ENCODE measurements at places on chromosomes 12 and 14.

DNA sequence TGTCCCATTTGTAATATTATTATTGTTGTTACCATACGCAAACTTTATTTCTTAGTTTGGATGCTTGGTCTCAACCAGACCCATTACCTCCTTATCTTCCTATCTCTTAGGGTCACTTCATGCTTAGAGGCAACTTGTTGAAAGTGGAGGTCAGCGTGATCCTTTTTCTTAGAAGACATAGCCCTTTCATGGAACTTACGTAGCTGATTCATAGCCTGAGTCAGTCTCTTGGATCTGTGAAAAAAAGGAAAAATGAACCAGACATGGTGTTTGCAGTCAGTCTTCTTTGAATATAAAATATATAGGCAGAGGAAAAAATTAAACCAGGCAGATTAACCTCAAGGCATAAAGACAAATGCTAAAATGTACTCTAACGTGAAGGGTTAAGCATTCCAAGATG is 613.7 kb downstream of the DIO2 start:
- DNase-seq = no peak

- DNase-seq = no peak
These were observed 1217.9 kb downstream of the VRK1 start for GRCh38 chr14:98014851-98015615.

- DNase-seq = no peak
These were observed 48.5 kb upstream of the SLC2A13 start for GRCh38 chr12:40154381-40154780.

DNA sequence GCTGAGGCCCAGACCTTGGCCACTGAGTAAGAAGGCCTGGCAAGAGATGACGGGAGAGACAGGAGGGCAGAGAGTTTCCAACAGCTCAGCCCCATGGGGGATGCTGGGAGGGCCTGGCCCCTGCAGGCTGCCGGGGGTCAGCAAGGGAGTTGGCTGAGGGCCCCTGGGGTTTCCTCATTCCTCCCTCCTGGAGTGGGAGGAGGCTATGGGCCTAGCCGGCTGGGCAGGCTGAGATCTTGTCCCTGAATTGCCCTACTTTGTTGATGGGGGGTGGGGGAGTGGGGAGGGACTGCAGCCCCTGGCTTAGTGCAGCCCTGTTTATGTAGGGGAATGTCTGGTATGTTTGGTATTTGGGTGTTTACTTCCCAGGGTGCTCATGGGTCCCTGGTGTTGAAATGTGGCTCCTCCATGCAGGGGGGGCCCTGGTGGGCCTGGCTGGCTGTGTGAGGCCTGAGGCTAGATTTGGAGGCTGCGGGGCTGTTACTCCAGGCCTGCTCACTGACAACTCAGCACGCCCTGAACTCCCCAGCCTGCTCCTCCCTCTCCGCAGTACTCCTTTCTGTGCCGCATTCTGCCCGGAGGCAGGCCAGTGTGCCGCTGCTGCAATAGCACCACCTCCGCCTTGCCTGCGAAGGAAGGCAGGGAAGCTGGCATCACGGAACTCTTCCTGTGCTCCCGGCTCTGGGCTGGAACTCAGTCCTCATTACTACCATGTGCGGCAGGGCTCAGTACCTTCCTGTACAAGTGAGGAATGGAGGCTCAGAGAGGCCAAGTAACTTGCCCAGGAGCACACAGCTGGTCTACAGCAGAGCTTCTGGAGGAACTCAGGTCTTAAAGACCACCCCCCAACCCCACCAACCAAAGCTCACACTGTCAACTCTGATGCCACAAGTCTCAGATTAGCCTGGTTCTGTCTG is 25.3 kb downstream of the JDP2 start:
- DNase-seq = no peak

DNA sequence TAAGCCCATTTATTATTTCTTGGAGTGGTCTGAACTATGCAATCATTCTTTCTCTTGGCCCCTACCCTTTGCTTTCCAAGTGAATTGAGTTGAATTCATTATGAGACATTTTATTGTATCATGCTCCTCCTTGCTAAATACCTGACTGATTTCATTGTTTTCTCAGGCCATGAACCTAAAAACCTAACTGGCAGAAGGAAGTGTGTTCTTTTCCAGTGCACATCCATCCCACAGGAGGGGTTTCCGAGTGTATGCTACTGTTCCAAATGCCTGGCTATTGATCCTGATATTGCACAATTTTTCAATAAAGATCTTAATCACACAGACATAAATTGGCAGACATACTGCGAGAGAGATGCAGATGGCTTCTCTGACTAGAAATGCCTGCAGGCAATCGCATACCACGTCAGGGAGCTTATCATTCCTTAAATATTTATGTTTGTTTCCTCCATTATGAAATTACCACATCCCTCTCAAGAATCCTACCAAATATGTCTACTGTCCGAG is 162.2 kb upstream of the EGLN3 start:
- DNase-seq = no peak

GRCh38 chr14:73264885-73265720 is 27.8 kb downstream of the PAPLN start:
- no peak for DNase-seq

GRCh38 chr12:4203772-4204376 is 69.7 kb upstream of the CCND2 start:
- no peak for DNase-seq

DNA sequence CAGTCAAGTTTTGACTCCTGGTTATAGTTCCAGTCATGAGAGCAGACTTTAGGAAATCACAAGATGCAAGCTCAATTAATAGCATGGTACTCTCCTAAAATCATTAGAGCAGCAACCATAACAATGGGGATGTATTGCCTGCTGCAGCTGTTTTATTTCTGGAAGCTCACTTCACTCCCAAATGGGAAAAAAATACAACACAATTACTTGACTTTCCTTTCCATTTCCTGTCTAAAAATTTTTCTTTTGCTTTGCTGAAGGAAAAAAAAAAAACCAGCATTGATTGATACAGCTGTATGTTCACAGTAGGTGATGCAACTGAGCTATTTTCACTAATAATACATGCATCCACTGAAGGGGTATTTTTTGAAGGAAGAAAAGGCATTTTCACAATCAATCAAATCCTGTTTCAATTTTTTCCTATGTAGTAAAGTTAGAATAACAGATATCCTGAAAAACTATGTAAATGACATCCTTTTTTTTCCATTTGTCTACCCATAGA is 143.9 kb upstream of the NOVA1 start:
- no peak for DNase-seq

DNA sequence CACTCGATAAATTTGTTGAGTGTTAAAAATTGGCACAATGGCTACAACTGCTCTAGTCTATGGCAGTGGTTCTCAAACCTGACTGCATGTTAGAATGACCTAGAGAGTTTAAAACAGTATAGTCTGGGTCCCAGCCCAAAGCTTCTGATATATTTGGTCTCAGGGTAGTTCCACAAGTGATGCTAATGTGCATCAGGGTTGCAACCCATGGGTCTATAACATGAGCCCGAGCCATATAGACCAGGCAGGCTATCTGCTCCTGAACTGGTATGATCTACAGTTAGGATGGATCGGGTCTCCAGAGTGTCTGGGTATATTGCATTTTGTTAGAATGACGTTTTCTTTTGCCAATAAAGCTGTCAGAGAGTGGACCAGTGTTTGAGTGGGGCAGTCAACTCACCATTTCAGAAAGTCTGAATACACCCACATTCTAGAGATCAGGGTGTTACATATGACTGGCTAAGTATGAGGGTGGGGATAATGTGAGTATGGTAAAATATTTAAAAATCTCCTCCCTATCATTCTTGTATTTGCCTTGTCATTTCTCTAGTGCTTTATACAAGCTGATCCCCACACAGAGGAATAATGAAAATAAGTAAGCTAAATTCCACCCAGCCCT is 80.9 kb downstream of the FRMD6 start:
- DNase-seq = no peak

GRCh38 chr12:91422811-91423692 is 240.4 kb upstream of the DCN start:
- no peak for DNase-seq

DNA sequence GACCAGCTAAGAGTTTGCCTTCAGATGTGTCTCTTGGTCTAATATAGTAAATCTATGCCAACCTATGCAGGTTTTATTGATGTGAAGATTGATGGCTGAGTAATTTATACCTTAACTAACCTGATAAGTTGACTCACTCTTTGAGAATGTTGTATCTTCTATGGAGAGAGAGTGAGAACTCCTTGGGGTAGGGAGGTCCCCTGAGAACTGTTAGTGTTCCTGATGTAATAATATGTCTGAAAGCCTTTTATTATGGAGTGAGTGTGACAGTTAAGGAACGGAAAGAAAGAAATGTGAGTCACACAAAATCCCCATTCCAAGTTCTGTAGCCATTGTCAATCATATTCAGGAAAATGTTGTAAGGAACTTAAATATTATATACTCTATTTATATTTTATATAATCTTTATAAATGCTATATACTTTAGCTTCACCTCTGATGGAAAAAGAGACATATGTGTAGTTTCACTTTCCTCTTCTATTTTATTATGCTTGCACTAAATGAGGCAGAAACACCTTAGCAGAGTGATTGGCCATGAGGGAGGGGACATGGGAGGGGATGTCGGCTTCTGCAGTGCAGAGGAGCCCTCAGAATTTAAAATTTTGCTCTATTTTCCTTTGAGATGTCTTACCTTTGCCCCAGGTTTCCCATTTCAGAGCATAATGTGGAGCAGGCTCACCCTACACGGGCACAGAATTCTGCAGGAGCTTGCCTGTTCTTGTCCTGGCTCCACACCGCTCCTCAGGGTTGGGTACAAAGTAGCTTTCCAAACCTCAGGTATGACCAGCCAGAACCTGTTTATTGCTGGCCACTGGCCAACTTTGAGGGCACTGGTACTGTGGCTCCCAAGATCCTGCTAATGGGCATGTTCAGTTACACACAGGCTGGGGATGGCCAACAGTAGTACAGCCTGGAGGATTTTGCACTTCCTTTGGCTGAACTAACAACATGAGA is 57.7 kb downstream of the ARF6 start:
- no peak for DNase-seq

DNA sequence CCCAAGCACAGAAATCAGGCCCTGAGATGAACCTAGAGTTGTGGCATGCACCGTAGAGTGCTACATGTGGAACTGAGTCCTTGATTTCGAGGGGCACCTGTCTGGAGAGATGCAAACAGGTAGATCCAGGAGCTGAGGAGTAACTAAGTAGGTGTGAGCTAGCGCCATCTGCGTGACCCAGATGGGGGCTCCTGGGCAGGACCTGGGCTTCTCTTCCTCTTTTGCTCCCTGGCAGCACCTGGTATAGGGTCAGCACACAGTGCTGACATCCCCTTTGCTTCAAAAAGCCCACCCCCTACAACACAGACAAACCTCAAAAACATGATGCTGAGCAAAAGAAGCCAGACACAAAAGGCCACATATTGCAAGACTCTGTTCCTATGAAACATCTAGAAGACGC is 65.8 kb downstream of the PITPNM2 start:
- DNase-seq = no peak

DNA sequence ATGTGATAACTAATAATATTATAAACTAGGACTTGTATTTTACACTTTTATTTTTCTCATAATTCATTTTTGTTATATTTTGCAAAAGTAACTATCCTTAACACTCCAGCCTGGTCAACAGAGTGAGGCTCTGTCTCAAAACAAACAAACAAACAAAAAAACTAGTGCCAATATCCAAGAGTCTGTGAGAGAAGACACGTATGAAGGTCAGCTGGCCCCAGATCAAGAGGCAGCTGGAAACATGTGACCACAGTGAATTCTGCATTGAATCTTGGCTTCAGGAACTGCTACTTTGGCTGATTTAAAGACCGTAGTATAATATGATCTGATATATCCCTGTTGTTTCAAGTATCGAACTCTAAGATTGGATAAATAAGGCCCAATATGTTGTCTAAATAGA is 47.0 kb downstream of the ESR2 start:
- DNase-seq = no peak

DNA sequence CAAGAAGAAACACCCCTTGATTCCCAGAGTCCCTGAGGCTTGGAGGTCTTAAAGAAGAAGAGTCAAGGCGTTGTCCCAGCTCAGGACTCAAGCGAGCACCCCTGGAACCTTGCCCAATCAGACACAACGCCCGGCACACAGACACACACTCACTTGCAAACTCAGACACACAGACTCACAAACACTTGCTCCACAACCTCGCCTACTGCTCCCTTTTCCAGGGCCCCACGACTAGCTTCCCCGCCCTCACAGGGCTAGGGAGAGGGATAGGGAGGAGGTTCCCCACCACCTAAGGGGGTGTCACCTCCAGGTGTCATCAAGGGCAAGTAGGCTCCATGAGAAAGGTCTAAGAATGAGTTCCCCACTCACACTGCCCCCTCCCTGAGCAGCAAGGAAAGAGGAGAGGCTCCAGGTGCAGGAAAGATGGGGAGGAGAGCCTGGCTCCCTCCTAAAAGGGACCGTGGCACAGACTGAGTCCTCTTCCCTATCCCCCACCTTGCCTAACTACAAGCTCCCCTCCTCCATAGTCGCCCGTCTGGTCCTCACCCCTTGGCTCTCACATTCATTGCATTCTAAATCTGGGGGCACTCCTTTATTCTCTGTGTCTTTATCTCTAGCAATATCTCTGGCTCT is 717 bp downstream of the WNT10B start:
- no peak for DNase-seq

DNA sequence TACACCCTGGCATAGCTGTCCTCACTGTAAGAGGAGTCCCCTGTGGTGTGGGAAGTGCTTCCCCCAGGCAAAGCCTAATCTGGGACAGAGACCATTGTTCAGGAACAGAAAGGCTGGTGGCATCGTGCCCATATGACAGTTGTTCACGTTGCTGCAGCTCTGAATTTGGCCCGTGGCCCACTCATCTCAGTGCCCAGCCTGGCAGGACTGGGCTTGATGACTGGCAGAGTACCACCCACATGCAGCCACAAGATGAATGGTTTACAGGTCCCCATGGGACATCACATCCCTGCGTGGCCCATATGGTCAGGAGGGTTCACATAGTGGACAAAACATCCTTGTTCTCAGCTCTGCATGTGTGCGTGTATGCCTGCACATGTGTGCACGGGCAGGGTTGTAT is 17.5 kb downstream of the IQSEC3 start:
- no peak for DNase-seq

DNA sequence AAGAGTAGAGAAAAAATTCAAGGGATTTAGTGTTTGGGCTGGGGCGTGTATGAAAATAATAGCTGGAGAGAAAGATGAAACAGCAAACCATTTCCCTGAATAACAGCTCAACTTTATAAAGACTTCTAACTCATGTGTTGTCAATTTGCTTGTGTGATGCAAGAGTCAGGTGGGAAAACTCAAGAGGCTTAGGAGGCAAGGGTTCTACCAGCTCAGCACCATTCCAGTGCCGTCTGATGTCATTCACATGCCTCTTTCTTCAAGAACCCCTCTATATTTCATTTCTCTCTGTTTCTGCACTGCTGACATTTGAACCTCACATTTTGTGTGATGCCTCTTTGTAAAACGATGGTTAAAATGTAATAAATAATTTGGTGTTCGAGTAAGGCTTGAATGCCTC is 192.2 kb downstream of the PRKD1 start:
- DNase-seq = no peak

GRCh38 chr12:49367381-49368239 is at the start of gene SPATS2:
Gene SPATS2, plus strand, starts transcription at chr12:49367462. Its CDS starts 93,551 bp downstream, at chr12:49461013.
- DNase-seq = no peak

- DNase-seq = no peak
These were observed 200.2 kb upstream of the RBM19 start for GRCh38 chr12:114166362-114166761.

GRCh38 chr12:119052001-119052400 is 70.7 kb downstream of the SRRM4 start:
- no peak for DNase-seq
